ENCODE measurements at places on chromosomes 6 and 20.

DNA sequence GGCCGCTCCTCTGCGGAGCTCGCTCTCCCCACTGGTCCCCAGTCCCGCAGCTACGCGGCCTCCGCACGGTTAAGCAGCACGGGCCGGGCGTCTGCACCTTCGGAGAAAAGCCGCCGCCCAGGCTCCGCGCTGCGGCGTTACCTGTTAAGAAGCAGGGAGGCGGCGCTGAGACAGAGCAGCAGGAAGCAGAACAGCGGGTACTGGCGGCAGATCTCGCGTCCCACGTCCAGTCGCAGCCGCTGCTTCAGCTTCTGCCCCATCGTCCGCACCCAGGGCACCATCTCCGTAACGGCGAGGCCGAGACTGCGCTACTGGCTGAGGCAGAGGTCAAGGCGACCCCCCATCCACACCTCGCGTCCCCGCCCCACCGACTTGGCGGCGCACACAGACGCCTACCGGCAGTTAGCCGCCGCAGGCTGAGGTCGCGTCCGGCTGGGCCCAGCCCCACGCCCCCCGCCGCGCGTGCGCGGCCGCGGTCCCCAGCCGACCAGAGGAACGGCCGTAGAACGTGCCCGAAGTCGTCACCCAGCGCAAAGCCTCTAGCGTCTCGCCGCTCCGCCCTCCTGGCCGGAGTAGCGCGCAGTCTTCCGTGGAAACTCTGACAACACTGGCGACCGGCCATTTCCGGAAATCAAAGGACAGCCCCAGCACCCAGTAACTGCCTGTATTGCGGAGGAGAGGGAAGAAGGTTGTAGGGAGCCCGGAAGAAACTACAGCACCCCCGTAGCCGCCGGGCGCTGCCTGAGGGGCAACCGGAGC, at the start of gene SNX14:
TSS of gene SNX14 (minus strand) at position 421 of the 759 bp plus-strand sequence. CDS start at position 281, 140 bp downstream.
- DNase-seq, result peak; percentile 57

DNA sequence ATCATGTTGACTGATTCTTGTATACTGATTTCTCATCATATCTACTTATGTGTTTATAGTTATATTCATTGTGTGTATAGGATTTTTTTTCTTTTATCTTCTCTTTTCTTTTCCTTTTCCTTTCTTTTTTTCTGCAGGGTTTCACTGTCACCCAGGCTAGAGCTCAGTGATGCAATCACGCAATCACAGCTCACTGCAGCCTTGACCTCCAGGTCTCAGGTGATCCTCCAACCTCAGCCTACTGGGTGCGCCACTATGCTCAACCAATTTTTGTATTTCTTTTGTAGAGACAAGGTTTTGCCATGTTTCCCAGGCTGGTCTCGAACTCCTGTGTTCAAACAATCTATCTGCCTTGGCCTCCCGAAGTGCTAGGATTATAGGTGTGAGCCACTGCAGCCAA, 1.6 kb upstream of the PBOV1 start:
- no peak for DNase-seq

GRCh38 chr6:28135393-28135792, 6.3 kb upstream of the ZKSCAN8 start:
- no peak for DNase-seq

DNA sequence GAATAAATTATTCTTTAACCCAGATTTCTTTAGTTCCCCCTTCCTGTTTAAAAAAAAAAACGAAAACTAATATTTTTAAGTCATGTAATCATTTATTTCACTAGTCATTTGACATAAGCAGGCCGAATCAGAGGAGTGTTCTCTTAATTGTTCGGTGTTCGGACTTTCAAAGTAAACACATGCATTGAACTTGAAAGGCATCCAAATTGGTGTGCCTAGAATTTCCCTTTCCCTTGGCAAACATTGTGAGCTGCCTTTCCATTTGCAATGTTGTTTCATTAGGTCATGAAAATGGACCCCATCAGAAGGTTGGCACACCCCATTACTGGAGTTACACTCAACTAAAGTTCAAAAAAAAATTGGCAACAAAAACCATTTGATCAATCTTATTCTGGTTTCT, 283.0 kb upstream of the MARCKS start:
- no peak for DNase-seq
